WTC11 (cell line): ENCODE measurements at places on chromosomes 7 and 10. TPM values are rescaled to one million over a fixed set of nuclear protein-coding genes. Genes with fewer than 3 reads are reported as not detected.

DNA sequence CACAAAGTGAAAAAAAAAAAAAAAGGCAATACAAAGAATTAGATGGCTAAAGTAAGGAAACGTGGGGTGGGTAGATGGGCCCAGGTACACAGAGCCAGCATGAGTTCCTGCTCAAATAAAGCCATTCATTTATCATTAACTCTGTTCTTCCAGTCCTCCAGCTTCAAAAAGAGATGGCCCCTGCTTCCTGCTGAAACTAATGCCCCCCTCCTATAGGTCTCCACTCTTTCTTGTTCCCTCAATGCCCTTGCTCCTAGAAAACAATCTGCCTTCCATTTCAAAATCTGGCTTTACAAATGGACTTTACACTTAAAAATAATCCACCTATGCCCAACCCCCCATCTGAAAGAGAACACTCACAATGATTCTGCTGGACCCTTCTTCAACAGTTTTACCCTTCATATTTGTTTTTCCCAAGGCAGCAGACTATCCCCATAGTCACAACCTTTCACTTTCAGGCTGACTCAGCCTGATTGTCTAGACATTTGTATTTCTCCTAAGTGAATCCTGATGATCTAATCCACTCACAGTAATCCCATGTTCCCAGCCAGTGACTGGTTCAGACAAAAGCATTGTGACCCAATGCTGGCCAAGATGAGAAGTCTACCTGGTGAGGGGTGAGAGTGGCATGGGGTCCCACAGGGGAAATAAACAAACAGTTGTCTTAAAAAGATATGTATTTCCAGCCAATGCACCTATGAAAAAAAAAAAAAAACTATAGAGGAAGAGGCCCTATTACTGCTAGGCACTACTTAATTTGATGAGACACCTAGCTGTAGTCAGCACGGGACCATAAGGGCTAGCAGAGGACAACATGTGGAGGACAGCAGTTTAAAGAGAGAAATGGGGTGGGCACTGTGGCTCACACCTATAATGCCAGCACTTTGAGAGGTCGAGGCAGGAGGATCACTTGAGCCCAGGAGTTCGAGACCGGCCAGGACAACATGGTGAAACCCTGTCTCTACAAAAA lies 74.6 kb upstream of the GRID1 start:
- H3K4me3 ChIP-seq = no peak overlapping the region
- H3K36me3 ChIP-seq = peaks cover 75% of the 10 kb centered on the region
- H3K4me1 ChIP-seq = peaks cover 4% of the 10 kb centered on the region

DNA sequence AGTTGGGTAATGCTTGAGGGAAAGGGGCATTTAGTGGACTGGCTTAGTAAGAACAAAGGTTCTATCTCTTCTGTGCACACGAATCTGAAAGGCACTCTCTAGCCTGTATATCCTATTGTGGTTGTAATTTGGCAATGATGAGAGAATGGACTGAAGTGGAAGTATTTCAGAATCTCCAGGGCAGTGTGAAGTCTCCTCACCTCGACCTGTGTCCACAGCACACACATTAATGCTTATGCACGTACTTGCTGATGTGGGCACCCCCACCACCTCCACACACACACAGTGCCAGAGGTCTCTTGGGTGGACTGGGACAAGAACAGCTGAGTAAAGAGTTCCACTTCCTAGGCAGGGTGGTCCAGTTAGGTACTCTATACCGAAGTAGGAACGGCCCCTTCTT lies 6.9 kb downstream of the SMC3 start:
- H3K27ac ChIP-seq = peak overlapping the region; percentile 87
- no peak overlapping the region for H3K4me3 ChIP-seq
- peaks cover 14% of the 10 kb centered on the region for H3K4me1 ChIP-seq
- H3K27me3 ChIP-seq = no peaks in the 10 kb centered on the region
- no peak for DNase-seq

FOXK1 gene
- 17.1 to 21.9 TPM (median 17.2 TPM) in 3 replicates for total RNA-seq

KNDC1 gene
- 25.7 to 26.8 TPM (median 26.6 TPM) in 3 replicates for total RNA-seq
